Glomerular endothelial cell (primary cell): ENCODE measurements at places on chromosomes 7 and 10. TPM values are rescaled to one million over a fixed set of nuclear protein-coding genes. Genes with fewer than 3 reads are reported as not detected.

DNA sequence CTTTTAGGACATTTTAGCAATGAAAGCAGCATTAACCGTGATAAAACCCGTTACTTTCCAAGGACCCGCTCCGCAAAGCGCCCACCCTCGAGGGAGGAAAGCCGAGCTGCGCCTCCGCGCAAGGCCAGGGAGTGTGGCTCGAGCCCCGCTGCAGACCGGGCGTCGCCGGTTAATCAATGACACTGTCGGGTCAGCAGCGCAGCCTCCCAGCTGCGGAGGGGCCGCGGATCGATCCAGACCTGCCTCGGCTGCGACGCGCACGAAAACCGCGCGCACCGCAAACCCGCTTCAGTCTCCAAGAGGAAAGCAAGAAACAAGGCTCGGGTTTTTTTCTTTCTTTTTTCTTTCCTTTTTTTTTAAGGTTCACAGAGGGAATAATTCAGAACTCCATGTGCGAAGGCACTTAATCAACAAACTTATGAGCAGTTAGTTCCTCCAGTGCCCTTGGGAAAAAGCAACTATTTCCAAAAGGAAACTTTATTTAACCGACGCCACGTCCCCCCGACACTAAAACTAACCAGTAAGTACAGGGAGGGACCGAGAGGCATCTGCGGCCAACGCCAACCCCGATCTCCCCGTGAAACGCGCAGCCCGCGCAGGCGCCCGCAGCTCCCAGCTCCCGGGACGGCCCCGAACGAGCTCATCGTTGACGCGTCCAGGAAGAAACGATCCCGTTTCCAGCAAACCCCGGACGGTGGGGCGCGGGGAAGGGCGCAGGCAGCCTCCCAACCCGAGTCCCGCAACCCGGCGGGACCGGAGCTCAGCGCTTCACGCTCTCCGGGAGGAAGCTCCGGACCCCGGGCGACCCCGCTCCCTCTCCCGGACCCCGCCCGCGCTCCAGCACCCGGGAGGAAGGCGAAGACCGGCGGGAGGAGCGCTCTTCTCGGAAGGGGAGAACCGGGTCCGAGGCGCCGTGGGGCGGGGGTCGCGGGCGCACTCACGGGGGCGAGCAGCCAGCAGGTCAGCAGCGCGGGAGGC is 598 bp downstream of the VIPR2 start:
- DNase-seq, result no peak

DNA sequence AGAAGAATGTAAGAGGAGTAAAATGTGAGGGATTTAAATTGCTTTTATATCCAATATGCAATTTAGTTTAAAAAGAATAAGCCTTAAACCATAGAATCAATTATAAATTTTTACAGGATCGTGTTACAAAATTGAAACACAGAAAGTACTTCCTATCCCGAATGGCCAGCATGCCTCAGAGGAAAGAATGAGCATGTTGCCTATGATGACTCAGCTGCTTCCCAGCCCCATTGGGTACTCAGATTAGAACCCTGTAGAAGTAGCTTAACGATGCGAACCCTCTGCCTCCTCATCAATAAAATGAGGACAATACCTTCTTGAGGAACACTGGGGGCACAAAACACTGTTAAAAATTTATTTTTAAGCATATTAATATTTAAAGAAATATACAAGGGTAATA is 113.4 kb upstream of the CDK1 start:
- no peak for DNase-seq

DNA sequence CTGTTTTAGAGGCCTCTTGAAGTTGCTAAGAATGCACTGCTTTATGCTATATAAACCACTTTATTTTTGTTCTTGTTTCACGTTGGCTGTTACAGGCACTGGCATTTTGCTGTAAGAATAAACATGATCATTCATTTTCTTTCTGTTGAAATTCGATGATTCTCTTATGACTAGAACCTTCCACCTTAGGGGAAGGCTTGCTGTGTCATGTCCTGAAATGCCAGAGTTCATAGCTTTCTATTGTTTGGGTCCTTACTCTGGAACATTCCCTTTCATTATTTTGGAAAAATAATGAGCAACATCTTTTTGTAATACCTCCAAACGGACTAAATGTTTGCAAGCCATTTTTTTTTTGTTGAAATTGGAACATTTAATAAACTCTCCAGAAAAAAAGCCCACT is 495.1 kb upstream of the POT1 start:
- DNase-seq, result no peak

DNA sequence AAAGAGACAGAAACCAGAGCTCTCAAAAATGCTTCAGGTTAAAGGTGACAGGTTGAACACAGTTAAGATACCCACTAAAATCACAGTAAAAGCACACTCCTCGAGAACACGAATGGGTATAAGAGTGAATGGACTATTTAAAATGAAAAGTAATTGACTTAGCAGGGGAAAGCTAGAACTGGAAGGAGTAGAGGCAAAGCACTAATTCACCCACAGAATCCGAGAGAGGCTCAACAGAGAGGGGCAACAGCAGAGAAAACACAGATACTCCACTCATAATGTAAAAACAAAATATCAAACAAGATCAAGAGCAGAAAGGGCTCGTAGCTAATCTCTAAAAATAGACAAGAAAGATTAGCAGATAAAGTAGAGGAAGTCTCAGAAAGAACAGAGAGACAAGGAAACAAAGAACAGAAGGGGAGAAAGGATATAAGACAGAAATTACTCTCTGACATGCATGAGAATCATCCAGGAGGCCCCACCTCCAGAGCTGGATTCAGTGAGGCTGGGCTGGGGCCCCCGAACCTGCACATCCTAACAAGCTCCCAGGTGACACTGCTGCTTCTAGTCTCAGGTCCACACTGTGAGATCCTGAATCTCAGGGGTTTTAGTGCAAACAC is 117.6 kb downstream of the GALNT11 start:
- no peak for DNase-seq

The GNGT1 gene
- not detected in 2 replicates for total RNA-seq

The SPDYE2 gene
- not detected in 2 replicates for total RNA-seq

The NPC1L1 gene
- not detected in 2 replicates for total RNA-seq
